ENCODE measurements at places on chromosomes 4 and X.

- no peak for DNase-seq
Observed at GRCh38 chr4:95155759-95156451, 392.9 kb downstream of the UNC5C start.

DNA sequence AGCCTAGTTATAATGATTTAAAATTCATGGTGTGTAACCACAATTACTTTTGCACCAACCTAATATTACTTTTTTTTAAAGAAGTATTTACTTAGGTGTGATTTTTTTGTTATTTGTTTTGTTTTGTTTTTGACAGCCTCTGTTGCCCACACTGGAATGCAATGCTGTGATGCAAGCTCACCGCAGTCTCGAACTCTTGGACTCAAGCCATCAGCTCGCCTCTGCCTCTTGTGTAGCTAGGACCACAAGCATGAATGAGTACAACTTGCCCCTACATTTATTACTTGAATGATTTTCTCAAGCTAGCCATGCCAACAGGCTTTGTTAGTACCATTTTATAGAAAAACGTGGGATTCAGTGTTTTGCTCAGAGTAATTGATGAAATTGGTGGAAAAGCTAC, 488.8 kb upstream of the CPEB2 start:
- DNase-seq: no peak

- no peak for DNase-seq
Observed at GRCh38 chr4:128256539-128256938, 31.1 kb downstream of the PGRMC2 start.

DNA sequence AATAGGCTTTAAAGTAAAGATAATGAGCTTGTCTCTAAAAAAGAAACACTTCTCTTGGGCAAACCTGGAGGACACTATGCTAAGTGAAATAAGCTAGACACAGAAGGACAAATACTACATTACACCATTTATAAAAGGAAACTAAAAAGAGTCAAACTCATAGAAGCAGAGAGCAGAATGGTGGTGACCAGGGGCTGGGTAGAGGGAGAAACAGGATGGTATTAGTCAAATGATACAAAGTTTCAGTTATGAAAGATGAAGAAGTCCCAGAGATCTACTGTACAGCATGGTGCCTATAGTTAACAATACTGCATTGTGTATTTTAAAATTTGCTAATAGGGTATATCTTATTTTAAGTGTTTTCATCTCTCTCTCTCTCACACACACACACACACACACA, 28.5 kb downstream of the ACSL4 start:
- no peak for DNase-seq

DNA sequence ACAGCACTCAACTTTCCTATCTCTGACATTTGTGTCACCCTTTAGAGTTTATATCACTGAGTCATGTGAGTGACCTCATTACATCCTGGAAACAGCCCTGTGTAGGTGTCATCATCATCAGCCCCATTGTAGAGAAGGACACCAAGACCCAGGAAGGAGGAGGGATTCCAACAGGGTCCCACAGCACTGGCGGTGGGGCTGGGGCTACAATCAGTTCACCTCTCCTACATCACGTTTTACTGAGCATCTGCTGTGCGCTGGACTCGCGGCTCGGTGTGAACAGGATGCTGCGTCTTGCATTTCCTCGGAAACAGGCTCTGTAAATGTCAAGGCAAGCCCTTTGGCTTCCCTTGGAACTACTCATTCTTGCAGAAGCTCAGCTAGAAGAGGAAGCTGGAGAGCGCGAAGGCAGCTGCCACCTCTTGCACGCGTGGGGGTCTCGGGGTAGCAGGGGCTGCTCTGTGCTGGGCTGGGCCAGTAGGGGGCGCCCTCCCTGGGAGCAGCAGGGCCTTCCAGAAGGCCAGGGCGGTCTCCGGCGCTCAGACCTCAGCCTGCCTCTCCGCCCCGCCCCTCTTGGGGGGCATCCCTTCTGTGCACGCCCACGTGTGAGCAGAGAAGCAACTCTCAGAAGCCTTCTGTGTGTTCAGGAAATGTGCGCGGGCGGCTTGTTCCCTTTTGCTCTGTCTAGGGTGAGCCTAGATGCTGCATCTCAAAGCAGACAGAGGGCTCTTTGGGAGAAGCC, 29.0 kb downstream of the REELD1 start:
- DNase-seq: no peak

- DNase-seq: no peak
Observed at GRCh38 chrX:71912156-71912555, 1.5 kb downstream of the NHSL2 start.

GRCh38 chr4:86608757-86609375, 14.8 kb downstream of the PTPN13 start:
- DNase-seq: no peak

GRCh38 chr4:8891646-8892555, 20.3 kb upstream of the HMX1 start:
- DNase-seq: no peak

GRCh38 chr4:61500883-61501282, 300.8 kb downstream of the ADGRL3 start:
- DNase-seq: no peak

DNA sequence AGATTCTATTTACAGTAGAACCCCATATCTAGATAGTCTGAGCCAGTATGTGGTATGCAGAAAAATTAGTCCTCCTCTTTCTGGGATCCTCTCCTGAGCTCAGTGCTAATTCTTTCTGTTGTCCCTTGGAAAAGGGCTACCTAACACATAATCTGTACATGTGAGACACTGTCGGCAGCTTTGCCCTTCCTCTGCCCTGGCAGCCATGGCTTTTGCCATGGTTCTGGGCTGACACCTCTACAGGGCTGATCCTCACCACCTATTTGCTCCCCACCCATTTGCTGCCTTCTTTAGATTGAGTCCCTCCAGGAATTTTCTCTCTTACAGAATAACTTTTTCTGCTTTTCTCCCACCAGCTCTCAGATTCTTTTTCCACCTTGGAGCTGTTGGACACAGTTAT, 64.7 kb upstream of the MAP9 start:
- no peak for DNase-seq

- DNase-seq: no peak
Observed at GRCh38 chr4:175109933-175110332, 191.8 kb downstream of the ADAM29 start.

- DNase-seq: no peak
Observed at GRCh38 chrX:107827852-107828251, 2.2 kb downstream of the MID2 start.

DNA sequence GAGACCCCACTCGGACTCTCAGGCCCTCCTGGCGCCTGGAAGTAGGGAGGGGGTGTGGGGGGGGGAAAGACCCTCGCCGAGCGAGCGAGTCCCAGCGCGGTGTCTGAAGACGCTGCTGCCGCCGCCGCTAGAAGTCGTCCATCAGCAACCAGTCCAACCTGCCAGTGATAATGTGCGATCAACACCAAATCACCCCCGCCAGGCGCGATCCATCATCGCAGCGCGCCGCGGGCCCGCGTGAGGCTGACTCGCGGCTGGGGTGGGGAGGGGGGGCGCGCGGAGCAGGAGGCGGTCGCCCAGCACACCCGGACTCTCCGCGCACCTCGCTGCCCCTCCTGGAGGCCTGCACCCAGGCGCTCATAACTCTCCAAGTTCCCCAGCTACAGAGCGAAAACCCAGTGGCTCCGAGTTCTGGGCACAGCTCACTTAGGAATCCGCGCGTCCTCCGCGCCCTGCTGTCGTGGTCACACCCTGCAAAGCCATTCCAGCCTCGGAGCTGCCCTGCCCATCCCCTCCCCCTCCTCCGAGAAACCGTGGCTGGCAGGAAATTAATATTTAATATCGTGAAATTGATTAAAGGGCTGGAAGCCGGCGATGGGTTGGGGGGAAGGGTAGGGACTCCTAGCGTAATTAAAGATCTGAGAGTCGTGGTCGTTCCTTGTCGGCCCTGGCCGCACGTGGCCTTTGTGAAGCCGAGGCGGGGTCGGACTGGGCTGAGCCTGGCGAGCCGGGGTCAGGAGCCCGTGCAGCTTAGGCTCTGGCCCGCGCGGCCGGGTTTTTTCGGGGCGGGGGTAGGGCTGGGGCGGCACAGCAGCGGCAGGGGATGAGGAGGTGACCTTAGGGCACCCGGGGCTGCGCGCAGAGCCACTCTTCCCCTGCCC, 58.1 kb upstream of the BCOR start:
- DNase-seq: no peak

DNA sequence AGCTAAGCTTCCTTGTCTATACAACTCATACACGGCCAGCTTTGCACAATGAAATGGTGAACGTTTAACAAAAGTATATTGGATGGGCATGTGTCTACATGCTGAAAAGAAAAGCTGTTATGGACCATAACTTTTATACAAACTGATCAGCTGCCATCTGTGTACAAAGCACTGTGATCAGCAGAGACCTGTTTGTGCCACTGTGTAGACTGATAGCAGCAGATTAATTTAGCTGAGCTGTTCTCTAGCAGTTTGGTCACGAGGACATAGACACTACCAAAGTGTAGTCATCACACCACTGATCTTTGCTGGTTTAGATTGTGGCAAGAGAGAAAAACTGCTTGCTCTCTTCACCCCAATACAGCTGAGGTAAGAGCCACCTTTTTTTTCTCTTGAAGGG, 124.5 kb downstream of the RAPGEF2 start:
- DNase-seq: no peak

- DNase-seq: no peak
Observed at GRCh38 chrX:145773006-145773405, 44.6 kb upstream of the SLITRK2 start.

GRCh38 chr4:174865418-174865985, 36.5 kb upstream of the GLRA3 start:
- no peak for DNase-seq

- DNase-seq: no peak
Observed at GRCh38 chr4:40157436-40157835, 39.4 kb upstream of the RHOH start.

DNA sequence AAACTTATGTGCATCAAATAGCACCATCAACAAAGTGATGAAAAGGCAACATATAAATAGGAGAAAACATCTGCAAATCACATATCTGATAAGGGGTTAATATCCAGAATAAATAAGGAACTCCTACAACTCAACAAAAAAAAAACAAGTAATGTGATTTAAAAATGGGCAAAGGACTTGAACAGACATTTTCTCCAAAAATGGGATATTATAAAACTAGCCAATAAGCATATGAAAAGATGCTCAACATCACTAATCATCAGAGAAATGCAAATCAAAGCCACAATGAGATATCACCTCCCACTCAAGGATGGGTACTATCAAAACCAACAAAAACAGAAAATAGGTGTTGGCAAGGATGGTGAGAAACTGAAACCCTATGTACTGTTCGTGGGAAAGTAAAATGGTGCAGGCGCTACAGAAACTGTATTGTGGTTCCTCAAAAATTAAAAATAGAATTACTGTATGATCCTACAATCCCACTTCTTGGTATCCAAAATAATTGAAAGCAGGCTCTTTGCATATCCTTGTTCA, 2.4 kb downstream of the DNAJB14 start:
- no peak for DNase-seq

DNA sequence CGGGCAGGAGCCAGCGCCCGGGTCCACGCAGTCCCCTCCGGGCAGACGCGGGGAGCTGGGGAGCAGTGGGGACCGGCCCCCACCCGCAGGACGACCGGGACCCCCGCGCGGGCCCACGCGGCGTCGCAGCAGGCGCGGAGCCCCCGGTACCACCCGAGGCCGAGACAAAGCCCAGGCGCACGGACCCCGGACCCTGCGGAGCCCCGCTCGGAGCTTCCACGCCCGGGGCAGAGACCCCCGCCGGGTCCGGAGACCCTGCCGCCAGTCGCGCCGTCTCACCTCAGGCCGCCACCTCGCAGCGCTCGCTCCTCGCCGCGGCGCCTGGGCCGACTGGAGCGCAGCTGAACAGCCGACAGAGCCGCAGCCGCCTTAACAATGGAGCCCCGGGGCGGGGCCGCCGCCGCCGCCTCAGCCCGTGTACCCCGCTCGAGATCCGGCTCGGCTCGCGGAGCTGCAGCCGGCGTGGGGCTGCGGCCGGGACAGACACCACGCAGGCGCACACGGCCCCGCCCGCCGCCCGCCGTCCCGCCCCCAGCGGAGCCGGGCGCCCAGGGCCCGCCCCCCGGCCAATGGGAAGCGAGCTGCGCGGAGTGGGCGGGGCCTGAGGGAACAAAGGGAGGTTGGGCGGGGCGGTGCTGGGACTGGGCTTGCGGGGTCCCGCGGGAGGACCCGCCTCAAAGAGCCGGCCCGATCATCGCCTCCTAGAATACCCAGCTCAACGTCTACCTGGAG, at the start of gene AFAP1:
Gene AFAP1 (minus strand): TSS at position 485 of the 732 bp plus-strand sequence. CDS start 67,783 bp downstream, outside the sequence.
- peak; percentile 96 for DNase-seq

- no peak for DNase-seq
Observed at GRCh38 chrX:131609480-131609879, 65.6 kb downstream of the OR13H1 start.

- no peak for DNase-seq
Observed at GRCh38 chr4:20565075-20565721, 135.1 kb upstream of the PACRGL start.

GRCh38 chr4:23458054-23458453, 431.8 kb downstream of the PPARGC1A start:
- no peak for DNase-seq

DNA sequence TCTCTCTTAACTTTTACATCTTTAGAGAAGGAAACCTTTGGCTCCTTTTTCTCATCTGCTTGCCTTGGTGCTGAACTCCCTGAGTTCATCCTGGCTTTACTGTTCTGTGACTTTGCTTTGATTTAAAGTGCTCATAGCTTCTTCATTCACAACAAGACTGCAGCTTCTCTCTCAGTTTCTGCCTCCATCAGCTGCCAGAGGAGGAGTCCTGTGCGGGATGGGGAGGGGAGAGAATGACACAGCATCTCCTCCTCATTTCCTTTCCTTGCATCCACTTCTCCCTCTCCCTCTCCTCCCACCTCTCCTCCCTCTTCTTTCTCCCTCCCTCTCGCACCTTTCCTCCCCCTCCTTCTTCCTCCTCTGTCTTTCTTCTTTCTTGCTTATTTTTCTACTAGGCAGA, 42.0 kb downstream of the CBLL2 start:
- DNase-seq: no peak

GRCh38 chr4:27009539-27009938, 148.9 kb downstream of the STIM2 start:
- DNase-seq: no peak
